ENCODE measurements at places on chromosomes 1 and 21.

GRCh38 chr1:224435318-224435763, 744 bp upstream of the WDR26 start:
- no peak for DNase-seq

- no peak for DNase-seq
These were observed 108.2 kb upstream of the COL6A1 start for GRCh38 chr21:45873418-45873817.

DNA sequence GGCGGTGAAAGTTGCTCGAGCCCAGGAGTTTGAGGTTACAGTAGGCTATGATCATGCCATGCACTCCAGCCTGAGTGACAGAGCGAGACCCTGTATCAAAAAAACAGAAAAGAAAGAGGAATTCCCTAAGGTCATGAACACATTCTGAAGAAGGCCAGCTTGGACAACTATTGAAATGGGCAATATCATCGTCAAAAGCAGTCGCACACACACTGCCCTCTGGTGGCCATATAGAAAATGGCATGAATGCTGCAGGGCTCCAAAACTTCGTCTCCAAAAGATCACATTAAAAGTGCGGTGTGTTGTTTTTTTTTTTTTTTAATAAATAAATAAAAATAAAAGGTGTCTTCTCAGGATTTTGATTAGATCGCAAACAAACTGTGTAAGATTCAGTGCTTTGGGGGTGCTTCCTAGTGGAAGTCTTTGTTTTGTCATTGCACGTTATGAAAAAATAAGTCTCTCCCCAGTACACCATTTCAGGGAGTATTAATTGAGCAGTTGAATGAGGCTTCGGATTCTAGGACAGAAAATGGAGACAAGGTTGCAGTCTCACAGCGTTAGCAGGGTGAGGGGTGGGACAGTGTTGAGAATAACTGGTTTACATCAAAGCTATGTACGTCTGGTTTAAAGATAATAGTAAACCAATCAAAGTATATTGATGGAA, 87.5 kb upstream of the FMN2 start:
- no peak for DNase-seq

- DNase-seq, result no peak
These were observed 1.4 kb upstream of the KRTAP10-4 start for GRCh38 chr21:44571844-44572782.

- no peak for DNase-seq
These were observed 90.2 kb upstream of the GRIK3 start for GRCh38 chr1:37124501-37124900.

DNA sequence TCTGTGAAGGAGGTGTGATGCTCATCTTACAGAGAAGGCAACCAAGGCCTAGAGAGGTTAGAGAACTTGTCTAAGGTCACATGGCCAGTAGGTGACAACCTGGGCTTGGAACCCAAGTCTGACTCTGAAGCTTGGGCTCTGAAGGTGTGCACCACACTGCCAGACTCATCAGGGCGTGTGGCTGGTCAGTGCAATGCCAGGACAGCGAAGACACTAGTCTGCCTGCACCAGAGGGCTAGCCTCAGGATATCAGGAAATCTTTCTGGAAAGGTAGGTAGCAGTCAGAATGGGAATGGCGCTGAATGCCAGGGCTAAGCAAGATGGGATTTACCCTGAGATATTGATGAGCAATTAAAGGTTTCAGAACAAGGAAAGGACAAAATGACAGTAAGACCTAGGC, 34.9 kb downstream of the ELK4 start:
- DNase-seq, result no peak

DNA sequence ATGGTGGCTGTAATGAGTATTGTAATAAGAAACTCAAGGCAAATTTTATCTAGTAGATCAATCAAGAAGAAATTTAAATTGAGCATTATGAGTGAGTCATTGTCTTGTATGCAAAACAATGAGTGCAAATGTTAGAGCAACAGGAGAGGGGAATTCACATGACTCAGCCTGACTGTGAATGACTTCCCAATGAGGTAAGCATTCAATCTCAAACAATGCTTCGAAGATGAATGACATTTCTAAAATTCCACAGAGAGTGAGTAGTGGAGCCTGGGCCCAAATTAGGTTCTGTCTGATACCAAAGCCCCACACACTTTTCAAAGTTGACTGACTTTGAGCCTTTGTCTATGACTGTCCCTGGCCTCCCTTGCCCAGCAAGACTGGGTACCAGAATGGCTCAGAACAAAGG, 738.0 kb downstream of the PTPRU start:
- no peak for DNase-seq

DNA sequence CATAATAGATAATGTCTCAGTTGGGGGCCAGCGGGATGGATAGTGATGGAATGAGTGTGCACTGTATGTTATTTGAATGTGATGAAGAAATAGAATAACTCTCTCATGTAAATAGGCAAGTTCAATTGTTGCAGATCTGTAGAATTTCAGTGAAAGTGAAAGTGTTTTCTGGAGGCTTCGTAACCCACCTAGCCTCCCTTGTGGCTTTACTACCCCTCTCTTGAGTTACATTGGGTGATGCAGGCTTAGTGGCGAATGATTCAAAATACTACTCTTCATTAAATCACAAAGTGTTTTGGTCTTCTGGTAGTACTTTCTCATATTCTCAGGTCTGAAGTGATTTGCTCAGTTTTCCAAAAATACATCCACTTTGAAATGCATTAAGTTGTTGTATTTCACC, 411.9 kb downstream of the ZP4 start:
- DNase-seq, result no peak

GRCh38 chr1:34165422-34165921, 442 bp upstream of the CSMD2 start:
- DNase-seq, result no peak

DNA sequence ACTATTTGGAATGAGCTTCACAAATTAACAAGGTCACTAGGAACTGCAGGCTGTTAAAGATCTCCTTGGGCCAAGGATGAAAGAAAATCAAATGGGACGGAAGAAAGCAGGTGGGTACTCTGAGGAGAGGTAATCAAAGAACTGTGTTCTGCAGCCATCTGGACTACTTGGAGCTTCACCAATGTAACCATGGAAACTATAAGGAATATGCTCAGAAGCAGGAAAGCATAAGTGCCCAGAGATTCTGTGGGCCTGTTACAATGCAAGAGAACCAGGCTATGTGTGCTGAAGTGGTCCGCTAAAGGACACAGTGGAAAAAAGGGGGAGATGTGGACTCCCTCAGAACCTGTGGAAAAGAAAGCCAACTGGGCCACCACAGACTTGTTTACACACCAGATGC, 238.5 kb downstream of the PTGER3 start:
- no peak for DNase-seq

- no peak for DNase-seq
These were observed 573.8 kb downstream of the LTN1 start for GRCh38 chr21:28418726-28419514.

- no peak for DNase-seq
These were observed 177.8 kb downstream of the PSMG1 start for GRCh38 chr21:39005502-39005787.

- DNase-seq, result no peak
These were observed 52.3 kb upstream of the RAP1GAP start for GRCh38 chr1:21721295-21721985.

DNA sequence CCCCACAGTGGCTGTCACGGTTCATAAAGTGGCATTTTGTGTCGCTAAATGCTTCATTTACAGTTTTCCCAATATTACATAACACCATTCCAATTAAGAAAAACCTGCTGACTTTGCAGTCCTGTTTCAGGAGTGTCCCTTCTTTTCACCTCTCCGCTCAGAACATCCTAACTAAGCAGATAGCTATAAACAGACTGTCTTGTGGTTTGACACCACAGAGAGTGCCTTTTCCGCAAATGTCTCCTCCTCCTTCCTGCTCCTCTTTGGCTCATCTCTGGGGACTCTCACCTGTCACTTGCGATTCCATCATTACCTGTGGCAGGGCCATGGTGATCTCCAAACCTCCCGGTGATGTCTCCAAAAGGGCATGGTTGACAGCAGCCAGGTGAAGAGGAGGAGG, 119.0 kb downstream of the CNIH3 start:
- no peak for DNase-seq

GRCh38 chr1:64243757-64244080, 40.3 kb downstream of the UBE2U start:
- DNase-seq, result no peak

DNA sequence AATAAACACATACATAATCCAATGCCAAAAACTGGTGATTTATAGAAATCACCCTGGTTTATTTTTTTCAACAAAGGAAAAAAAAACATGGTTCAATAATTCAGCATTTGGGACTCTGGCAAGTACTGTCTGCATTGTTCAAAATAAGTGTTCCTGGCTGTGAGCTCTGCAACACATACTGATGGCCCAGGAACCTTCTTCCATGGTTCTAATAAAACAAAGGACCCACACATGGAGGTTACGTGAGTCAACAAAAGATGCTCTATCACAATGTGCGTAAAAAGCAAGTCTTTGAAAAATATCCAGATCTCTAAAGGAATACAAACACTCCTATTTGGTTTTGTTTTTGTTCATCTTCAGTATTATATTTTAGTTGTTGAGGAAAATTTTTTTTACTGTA, 37.9 kb upstream of the C1orf198 start:
- DNase-seq, result no peak

GRCh38 chr1:226001963-226002666, 3.0 kb upstream of the SDE2 start:
- DNase-seq, result no peak

DNA sequence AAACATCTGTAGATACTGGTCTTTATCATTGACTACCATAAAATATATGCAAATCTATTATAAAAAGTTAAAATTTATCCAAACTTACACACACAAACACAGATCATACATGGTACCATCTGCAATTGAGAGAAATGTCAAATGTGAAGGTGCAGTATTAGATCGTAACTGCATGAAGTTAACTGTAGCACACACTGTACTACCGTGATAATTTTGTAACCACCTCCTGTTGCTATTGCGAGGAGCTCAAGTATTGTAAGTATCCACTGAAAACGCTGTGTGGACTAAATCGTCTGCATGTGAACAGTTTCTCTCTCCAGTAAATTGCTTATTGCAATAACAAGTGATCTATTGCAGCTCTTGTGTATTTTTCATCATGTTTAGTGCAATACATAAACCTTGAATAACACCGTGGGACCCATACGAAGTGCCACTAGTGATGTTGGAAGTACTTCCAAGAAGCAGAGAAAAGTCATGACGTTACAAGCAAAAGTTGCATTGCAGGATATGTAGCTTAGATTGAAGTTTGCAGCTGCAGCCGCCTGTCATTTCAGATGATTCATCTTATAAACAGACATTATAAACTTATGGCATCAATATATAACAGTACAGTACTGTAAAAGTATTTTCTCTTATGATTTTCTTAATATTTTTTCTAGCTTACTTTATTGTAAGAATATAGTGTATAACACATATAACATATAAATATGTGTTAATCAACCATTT, 172.9 kb downstream of the SDCCAG8 start:
- no peak for DNase-seq

- DNase-seq, result no peak
These were observed 79.3 kb downstream of the SIK1 start for GRCh38 chr21:43347461-43348169.

DNA sequence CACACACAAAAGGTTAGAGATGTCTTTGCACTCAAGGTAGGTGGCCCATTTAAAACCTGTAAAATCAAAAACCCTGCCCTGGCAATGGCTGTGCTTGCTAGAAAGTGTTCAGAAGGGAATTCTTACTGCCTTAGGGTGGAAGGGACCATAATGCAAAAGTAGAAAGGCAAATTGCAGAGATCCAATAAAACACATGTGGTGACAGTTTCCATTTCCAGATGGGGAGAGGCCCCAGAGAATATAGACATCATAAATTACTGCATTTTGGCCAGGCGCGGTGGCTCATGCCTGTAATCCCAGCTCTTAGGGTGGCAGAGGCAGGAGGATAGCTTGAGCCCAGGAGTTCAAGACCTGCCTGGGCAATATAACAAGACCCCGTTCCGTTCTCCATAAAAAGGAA, 13.0 kb downstream of the FMO1 start:
- no peak for DNase-seq

- DNase-seq, result no peak
These were observed 920 bp downstream of the APH1A start for GRCh38 chr1:150267896-150268295.

GRCh38 chr1:178953538-178954324, 72.0 kb upstream of the FAM20B start:
- no peak for DNase-seq

GRCh38 chr1:179327679-179328078, 34.1 kb downstream of the SOAT1 start:
- no peak for DNase-seq

- no peak for DNase-seq
These were observed 3.6 kb downstream of the GPR52 start for GRCh38 chr1:174451408-174451807.

GRCh38 chr1:212470059-212470458, 37.3 kb downstream of the NENF start:
- DNase-seq, result no peak

DNA sequence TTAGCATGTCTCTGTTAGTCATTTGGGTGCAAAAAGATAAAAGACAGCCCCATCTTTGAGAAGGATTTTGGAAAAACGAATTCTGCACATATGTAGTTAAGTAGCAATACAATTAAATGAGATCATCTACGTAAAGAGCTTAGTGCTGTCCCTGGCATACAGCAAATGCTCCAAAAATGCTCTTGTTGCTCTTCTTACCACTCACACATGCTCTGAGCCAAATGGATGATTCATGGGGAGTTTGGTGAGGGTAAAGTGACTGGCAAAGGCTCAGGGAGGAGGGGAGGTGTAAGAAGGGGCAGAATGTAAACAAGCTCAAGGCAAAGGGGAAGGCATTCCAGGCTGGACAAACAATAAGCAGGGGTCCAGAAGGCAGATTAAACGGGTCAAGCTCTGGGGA, 191.9 kb downstream of the AK5 start:
- DNase-seq, result no peak

- DNase-seq, result peak; percentile 42
These were observed 128.6 kb downstream of the PRDM2 start for GRCh38 chr1:13828454-13829151.

DNA sequence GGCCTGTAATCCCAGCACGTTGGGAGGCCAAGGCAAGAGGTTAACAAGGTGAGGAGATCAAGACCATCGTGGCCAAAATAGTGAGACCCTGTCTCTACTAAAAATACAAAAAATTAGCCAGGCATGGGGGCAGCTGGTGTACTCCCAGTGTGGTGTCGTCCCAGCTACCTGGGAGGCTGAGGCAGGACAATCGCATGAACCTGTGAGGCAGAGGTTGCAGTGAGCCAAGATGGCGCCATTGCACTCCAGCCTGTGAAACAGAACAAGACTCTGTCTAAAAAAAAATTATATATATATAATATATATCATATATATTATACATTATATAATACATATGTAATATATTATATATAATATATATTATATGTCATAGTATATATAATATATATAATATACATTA, 249.2 kb upstream of the TPTE start:
- peak; percentile 2 for DNase-seq
